ENCODE measurements at places on chromosomes 11 and 22.

GRCh38 chr11:18669219-18669596, 29.4 kb upstream of the TMEM86A start:
- DNase-seq: no peak

DNA sequence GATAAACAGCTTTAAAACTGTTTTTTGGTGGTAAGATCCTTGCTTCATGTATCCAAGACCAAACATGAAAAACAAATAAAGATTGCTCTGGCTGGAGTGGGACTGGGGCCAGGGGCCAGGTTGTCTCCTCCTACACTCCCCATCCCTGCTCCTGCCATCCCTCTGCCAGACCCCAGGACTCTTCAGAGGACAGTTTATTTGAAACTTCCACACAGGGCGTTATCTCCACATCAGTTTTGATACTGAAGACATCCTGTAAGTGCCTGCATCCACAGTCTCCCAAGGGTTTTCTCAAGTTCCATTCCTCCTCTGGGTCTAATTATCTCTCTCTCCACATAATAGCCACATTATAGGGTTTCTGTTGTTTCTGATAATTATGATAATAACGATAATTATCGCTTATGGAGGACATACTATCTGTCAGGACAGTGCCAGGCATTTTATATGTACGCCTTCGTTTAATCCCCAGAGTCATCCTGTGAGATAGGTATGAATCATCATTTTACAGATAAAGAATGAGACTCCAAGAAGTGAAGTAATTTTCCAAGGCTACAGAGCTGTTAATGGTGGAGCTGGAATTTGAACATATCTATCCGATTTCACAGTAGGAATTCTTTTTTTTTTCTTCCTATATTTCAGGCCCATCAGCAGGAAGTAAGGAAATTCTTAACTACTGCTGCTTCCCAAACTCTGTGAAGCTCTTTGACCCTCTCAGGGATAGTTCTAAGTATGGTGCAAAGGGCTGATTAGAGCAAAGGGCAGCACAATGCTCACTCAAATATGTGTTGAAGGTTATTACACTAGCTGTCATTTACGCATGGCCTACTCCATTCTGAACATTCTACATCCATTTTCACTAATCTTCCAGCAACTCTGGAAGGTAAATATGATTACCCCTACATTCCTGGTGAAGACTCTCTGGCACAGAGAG, 488.0 kb upstream of the CCDC90B start:
- peak; percentile 70 for DNase-seq

DNA sequence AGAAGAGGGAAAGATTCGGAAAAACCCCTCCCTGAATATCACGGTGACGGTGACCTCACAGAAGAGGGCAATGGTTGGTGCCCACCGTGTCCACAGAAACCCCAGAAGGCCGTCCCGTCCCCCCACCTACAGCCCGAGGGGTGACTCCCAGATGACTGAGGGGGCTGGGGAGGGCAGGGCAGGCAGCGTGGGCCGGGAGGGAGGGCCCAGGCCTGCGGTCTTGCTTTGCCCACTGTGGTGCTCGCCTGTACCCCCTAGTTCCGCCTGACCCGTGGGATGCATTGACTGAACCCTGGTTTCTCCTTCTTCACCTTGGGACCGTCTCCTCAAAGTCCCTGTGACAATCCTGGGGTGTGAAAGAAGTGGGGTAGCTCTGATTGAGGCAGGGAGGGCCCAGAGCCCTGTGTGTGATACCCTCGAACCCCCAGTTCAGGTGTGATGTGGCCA, 526.7 kb downstream of the BRD1 start:
- no peak for DNase-seq

DNA sequence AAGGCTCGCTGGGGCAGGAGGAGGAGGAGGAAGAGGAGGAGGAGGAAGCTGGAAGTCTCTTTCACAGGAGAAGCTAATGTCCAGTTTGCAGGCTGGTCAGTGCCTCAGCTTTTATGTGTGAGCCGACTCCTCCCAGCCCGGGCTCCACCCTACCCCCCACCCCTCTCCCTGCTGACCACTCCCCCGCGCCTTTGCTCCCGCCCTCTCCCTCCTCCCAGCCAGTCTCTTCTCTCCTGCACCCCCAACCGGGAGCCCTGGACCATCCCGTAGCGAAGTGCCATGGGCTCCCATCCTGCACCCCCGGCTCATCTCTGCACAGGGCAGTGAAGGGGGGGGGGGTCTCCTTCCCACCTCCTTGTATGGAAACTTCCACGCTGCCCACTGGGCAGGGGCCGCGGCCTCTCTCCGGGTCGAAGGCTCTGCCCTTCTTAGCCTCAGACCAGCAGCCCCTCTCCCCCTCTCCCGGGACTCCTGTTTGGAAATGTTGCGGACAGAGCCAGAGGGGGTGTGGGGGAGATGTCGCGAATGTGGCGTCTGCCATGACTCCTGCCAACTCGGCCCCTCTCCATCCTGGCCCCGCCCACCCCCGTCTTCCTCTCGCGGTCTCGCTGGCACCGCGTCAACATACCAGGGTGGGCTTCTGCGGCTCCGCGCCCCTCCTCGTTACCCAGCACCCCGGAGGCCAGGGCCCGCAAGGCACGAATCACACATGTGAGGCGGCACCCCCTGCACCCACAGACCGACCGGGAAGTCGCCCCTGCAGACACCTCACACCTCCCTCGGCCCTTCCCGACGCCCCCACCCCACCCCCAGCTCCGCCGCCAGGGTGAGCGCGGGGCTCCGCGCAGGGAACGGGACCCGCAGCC, 1.8 kb downstream of the IGF2 start:
- peak; percentile 67 for DNase-seq

DNA sequence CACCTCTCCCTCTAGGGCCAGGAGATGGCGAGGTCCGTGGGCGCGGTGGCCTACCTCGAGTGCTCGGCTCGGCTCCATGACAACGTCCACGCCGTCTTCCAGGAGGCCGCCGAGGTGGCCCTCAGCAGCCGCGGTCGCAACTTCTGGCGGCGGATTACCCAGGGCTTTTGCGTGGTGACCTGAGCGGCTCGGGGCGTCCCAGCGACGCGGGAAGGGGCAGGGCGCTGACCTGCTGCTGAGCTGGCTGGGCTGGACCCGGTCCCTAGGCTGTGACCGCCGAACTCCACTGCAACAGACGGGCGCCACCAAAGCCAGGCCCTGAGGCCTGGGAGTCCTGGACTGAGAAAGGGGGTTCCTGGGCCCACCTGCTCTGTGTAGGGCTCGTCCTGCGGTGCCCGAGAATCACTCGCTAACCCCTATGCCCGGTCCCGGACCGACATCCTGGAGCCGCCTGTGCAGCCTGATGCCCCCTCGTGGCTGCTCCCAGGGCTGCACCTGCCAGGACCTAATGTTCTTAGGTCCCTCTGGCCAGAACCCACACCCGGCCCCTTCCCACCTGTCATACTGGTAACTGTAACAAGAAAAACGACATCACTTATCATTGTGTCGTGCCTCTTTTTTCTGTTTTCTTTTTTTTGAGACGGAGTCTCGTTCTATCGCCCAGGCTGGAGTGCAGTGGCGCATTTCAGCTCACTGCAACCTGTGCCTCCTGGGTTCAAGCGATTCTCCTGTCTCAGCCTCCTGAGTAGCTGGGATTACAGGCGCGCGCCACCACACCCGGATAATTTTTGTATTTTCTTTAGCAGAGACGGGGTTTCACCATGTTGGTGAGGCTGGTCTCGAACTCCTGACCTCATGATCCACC, 15.0 kb downstream of the RHOD start:
- no peak for DNase-seq

- DNase-seq: no peak
These were observed 21.4 kb upstream of the PACSIN2 start for GRCh38 chr22:43036282-43036829.

DNA sequence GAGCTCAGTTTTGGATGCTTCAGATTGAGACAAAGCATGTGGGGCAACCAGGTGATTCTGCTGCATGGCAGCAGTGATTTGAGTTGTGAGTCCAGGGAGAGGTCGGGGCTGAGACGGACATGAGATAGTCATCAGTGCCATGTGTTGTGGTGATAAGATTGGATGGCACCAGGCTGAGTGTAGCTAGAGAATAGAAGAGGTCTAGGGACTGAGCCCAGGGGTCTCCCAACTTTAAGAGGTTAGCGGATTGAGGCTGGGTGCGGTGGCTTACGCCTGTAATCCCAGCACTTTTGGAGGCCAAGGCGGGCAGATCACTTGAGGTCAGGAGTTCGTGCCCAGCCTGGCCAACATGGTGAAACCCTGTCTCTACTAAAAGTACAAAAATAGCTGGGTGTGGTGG, 6.3 kb upstream of the CTSD start:
- no peak for DNase-seq

GRCh38 chr22:37190262-37190780, 2.3 kb upstream of the C1QTNF6 start:
- no peak for DNase-seq

- DNase-seq: no peak
These were observed 28.0 kb upstream of the CRKL start for GRCh38 chr22:20889025-20889704.

GRCh38 chr11:33225371-33225770, 31.8 kb upstream of the HIPK3 start:
- no peak for DNase-seq

- DNase-seq: no peak
These were observed 3.8 kb upstream of the FDX1 start for GRCh38 chr11:110425751-110426545.

DNA sequence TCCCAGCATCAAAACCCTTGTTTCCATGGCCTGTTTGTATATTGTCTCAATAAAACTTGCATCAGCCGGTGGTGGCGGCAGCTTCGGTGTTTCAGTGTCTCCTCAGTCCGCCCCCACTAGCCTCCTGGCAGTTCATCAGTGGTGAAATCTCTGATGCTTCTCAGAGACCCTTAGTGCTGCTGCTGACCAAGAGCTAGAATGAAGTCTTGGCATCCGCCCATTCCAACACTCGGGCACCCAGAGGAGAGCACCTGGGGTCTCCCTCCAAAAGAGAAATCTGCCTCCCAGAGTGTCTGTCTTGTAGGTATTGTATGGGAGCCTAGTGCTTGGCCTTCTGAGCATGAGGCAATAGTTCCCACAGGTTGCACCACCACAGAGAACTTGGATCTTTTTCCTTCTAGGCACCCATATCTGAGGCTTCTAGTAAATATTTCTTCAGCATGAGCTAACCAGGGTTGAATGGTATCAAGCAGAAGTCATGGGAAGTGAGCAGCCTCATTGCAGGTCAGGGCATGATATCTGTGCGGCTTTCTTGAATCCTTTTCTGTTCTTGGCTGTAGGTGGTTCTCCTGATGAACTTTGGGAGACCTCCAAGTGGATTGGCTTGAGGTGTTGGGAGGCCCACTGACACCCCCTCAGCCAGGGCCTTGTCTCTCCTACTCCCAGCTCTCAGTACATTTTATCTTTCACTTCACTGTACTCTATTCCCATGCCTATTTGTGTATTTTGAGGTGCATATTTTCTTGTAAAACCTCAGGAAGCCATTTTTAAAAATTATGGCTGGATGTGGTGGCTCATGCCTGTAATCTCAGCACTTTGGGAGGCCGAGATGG, 13.2 kb upstream of the AIFM3 start:
- DNase-seq: no peak

DNA sequence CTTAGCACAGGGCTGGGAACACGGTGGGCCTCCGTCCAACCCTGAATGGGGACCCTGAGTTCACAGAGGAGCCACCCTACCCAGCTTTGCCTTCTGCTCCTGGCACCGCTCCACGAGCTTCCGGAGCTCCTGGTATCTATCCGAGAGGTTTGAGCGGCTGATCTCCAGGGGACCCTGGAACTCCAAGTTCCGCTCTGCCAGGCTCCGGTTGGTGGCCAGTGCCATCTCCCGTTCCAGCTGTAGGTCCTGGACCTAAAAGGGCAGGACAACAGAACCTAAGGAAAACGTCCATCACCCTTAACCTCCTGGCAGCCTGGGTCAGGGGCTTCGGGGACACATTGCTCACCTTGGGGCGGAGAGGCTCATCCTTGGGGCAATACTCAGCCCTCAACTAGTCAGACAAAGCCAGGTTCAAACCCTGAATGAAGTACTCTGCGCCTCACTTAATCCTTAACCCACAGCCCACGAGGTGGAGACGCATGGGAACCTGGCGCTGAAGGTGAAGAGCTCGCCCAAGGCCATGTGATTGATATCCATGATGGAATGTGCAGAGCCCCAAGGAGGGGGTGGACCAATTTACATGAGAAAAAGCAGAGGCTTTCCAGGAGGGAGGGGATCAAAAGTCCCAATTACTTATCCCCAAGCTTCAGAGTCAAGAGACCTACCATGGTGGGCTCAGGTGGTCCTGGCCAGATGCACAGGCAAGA, 27.1 kb downstream of the VPS37C start:
- DNase-seq: no peak

GRCh38 chr11:86621854-86622253, 50.6 kb downstream of the ME3 start:
- DNase-seq: no peak

DNA sequence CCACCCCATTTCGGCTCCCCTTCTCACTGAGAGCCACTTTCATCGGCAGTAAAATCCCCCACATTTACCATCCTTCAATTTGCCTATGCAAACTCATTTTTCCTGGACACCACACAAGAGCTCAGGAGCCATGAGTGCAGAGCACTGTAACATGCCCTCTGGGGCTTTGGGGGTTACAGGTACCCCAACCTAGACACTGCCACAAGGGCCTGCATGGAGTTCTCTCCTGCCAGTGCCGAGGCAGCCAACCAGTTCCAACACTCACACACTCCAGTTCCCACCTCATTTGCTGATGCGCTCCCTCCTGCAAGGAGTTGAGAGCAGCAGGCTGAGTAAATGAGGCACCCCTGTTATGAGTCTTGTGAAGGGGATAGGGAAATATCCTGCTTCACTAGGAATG, 76.1 kb downstream of the SMCO4 start:
- no peak for DNase-seq

DNA sequence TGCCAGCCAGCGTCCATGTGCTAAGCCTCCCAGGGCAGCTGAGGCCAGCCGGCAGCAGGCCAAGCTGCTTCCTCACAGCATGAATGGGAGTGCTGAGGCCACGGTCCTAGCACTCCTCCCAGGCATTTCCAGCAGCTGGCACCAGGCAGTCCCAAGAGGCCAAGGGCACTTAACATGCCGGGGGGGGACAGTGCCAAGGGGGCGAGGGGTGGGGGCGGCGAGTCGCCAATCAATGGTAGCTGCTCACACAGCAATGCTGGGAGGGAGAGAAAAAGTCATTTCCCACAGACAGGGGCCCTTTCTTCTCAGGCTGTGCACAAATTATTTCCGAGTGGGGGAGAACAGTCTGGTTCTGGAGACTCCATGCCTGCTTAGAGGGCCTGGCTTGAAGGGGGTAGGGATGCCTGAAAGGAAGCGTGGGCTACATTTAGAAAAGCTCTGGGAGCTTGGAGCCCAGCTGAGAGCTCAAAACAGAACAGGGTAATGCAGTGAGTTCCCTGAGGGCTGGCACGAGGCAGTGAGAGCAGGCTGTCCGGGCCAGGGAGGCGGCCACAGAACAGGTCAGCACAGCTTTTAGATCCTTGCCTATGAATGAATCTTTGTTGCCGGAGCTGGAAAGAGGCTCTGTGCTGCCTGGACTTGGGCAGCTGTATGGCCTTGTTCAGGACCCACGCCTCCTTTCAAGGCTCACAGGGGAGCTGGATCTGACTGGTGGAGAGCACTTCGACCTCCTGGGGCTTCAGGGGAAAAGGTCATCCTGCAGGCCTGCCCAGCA, 14.4 kb upstream of the TBC1D10A start:
- peak; percentile 97 for DNase-seq

DNA sequence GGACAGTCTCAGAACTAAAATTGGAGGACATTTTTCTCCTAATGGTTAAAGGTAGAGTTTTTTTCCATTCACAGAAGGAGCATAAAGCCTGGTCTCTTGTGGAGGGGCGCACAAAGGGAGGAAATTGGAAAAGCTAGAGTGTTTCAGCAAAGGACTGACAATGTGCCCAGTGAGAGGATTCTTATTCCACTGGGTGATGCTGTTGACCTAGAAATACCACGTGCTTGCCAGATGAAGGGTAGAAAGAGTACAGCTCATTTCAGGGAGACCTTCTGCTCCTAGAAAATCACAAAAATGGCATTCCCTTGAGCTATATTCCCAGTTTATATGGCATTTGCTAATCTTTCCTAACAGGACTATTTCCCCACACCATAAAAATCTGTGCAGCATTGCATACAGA, 21.1 kb downstream of the MS4A6E start:
- DNase-seq: no peak

All from COLO829 (cell line).